ENCODE measurements at places on chromosomes 2 and 18. TPM values are rescaled to one million over a fixed set of nuclear protein-coding genes. Genes with fewer than 3 reads are reported as not detected.

- peak; percentile 36 for DNase-seq
These were observed 119.7 kb upstream of the NFATC1 start for GRCh38 chr18:79275992-79276391.

DNA sequence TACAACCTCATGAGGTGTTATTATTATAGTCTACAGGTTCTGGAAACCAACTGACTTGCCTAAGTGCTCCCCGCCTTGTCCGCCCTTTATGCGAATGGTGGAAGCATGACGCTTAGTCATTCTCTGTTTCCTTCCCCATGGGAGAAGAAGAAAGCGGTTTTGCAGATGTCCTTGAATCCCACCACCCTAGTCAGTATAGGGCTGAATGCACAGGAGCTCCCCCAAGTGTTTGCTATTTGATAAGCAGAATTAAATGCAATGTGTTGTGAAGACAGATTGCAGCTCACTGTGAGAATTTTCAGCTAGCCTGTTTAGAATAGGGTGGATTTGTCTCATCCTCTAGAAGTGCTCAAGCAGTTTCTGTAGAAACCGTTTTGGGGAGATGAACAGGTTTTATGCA is 652.0 kb downstream of the DCC start:
- DNase-seq, result no peak

DNA sequence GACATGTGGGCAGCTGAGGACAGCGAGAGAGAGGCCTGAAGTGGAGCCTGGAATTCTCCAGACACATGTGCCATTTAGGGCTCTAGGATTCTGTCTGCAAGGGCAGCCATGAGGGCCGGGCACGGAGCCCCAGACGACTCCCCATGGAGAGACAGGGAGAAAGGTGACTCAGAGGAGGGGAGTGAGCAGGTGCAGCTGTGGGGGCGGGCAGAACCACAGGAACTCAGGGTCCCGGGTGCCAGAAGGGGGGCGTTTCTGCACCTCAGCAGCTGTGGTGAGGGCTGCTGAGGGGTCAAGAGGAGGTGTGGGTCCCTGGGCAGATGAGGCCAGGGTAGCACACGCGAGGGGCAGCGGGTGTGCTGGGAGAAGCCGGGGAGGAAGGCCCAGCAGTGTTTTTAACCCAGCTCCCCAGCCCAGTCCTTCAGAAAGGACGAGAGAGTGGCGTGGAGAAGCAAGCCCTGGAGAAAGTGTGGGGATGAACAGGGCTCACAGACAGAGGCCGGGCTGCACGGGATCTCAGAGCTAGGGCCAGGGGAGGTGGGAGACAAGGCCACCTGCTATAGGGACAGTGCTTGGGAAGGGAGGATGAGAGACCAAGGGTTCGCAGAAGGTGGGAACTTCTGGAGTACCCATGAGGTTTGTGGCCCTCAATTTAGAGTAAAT is 7.6 kb downstream of the GPR17 start:
- no peak for DNase-seq

BCL11A gene
- total RNA-seq, result not detected

RAB6D gene
- not detected for total RNA-seq

All from M059J (cell line).